ENCODE measurements at places on chromosomes 4 and X.
A peak's percentile ranks its signal among the peaks of the same experiment; 100 is the strongest.

DNA sequence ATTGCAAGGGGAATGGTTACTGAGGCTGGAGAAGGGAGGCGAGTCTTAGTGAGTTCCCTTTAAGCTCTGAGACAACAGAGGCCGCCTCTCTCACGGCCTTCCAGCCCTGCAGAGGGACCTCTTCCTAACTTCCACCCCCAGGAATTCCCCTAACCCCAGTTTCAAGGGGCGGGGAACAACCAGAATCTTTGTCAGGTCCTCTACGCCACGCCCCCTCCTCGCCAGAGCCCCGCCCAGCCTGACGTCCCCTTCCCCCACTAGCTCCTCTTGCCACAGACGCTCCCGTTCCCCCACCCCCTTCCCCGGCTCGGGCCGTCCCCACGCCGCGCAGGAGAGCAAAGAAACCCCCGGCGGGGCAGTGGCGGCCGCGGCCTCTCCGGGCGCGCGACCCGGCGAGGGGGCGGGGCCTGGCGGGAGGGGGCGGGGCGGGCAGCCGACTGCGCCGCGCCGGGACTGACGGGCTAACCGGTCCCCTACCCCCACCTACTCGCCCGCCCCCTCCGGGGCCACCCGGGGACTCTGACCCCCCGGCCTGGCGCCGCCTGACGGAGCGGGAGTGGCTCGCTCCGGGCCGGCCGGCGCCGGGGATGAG lies 12.3 kb upstream of the TMEM156 start:
- peak; percentile 39 for DNase-seq

DNA sequence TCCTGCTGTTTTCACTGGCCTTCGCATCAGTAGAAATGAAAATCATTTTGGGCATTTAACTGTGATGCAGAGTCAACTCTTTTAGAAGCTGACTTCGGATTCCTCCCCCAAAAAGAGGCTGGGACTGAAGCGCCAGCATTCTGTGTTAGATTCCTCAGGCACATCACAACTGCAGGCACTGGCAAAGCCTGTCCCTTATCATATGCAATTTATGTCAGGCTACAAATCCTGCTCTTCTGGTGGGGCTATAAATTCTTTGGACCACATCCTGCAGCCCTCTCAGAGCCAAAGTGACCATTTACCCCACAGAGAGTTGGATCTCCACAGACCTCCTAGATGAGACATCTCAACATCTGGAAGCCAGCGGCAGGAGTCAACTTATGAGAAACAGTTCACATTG lies 138.4 kb downstream of the CBR4 start:
- no peak for DNase-seq

DNA sequence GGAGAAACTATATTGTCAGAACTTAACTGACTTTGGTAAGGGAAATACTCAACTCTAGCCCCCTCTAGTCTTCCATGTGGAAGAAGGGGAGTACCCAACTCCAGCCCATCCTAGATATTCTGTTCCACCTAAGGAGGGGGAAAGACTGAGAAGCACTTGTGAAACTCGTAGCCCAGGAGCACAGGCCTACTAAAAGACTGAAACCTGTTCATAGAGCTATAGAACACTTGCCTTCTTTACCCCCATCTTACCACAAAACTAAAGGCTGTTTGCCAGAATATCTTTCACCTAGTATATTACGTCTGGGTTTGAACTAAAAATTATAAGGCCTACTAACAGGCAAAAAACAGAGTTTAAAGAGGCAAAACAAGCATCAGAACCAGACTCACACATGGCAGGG lies 15.5 kb downstream of the CLDN22 start:
- DNase-seq = no peak

- no peak for DNase-seq
Measured at GRCh38 chr4:186472948-186473347, 82.4 kb downstream of the MTNR1A start.

GRCh38 chrX:112857478-112857878 lies 16.8 kb upstream of the AMOT start:
- no peak for DNase-seq

DNA sequence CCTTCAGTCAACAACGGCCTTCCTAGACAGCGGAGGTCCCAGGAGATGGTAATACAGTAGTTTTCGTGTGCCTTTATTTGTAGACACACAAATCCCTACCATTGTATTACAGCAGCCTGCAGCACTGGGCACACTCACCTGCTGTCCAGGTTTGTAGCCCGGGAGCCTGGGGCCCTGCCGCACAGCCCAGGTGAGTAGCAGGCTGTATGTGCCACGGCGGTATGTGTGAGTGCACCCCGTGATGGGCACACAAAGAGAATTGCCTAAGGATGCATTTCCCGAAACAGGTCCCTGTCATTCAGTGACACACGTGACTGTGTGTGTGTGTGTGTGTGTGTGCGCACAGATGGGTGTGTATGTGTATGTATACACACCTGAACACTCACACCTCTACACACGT lies 8.1 kb upstream of the SLC25A6 start:
- no peak for DNase-seq

DNA sequence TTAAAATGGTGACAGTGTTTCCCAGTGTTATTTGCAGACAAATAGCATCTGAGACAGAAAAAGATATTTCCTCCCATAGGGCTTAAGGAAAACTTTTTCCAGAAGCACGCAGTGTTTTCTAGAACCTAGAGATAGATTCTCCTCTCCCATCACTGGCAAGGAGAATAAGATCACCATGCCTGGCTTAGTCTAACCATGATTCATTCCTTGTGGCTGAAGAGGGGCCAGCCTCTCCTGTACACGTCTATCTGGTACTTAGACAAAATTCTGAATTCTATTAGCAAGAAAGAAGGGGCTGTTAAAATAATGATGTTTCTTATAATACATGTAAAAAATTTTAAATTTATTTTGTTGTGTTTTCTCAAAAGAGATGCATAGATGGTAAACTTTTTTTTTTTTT lies 296.1 kb upstream of the LDB2 start:
- no peak for DNase-seq

- no peak for DNase-seq
Measured at GRCh38 chr4:144705601-144706590, 59.9 kb downstream of the HHIP start.

DNA sequence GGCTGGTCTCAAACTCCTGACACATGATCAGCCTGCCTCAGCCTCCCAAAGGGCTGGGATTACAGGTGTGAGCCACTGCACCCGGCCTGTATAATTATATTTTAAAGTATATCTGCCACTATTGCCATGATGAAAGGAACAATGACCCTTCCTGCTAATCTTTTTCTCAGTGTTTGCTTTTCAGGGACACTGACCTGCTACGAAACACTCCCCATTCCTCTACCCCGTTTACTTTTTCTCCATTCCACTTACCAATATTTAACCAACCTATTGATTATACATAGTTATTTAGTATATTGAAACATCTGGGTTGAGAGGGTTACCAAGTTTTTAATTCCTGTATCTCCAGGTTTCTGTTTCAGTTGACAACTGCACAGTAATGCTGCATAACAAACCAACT lies 331.9 kb upstream of the NDST3 start:
- no peak for DNase-seq

DNA sequence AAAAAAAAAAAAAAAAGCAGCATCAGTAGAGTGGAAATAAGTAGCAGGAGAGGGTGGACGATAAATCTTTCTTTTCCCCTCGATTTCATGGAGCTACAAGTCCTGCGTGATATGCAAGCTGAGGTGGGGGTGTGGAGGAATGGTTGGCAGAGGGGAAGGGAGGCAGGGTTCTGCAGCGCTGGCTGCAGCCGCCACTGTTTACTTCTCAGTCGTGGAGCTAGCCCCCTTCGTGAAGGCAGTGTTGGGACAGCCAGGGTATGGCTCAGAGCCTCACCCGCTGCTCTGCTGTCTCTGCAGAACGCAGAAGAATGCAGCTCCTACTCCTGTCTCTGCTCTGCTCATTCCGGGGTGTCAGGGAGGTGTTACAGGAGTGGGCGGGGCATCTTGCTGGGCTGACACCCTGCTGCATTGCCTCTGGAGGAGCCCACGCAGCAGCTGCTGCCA lies 140.6 kb downstream of the GPM6A start:
- no peak for DNase-seq

GRCh38 chr4:111946800-111947199 lies 198.5 kb upstream of the FAM241A start:
- DNase-seq = no peak

GRCh38 chr4:41216294-41217019 lies 2.1 kb upstream of the APBB2 start:
- DNase-seq = peak; percentile 71

GRCh38 chrX:9378980-9379696 lies 85.7 kb upstream of the TBL1X start:
- no peak for DNase-seq

DNA sequence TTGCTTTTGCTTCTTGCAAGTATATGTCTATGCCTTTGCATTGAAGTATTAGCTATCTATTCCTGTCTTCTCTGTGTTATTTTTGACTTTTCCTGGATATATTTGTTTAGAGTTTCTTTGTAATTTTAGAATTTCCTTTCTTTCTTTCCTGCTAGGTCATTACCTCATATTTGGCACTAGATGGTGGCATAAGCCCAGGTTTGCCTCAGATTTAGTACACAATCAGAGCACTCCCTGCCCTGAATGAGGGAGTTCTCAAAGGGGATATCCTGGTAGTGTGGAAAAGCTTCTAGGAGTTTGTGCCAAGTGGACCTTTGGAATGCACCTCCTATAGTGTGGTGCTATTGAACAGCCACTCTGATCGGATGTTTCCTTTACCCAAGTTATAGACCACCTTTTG lies 181.6 kb downstream of the UGT8 start:
- DNase-seq = no peak

DNA sequence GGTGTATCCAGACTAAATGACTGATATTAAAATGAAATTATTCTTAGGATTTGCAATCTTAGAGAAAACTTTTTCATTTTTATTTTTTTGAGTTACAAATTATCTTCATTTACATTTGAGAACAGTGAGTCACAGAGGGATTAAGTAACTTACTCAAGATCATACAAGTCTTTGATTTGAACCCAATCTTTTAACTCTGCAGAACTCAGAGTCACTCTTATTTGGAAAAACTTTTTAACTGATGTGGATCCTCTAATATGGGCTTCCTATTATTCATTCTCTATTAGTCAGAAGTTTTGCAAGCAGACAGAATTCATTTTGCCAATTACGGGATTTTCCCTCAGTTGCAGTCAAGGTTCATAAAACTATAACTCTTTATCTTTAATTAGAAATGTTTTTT lies 20.1 kb downstream of the HPRT1 start:
- no peak for DNase-seq

DNA sequence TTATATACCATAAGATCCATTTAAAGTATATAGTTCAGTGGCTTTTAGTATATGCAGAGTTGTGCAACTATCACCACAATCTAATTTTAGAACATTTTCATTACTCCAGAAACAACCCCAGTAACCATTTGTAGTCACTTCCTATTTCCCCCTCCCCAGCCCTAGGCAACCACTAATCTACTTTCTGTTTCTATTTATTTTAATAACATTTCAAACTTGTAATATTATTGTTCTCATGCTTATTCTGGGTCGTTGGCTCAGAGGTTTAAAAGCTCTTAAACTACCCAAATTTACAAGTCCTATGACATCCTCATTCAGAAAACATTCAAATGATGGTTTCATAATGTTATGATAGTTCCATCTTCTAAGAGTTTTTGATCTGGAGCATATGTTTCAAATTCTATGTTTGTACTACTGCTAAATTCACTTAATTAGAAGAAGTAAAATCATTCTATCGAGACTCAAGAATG lies 18.4 kb downstream of the XIAP start:
- no peak for DNase-seq

- no peak for DNase-seq
Measured at GRCh38 chr4:184288451-184289178, 70.9 kb upstream of the ENPP6 start.

Measured in NCI-H1930 (cell line).